Stimulated activated CD4-positive, alpha-beta T cell treated with anti-CD3 and anti-CD28 coated beads, Interleukin-4, amount 100 ng/mL, for 24 hours (primary cell): ENCODE measurements at places on chromosomes 4 and X.

- DNase-seq: no peak
Observed at GRCh38 chr4:95283320-95283719, 265.5 kb downstream of the UNC5C start.

DNA sequence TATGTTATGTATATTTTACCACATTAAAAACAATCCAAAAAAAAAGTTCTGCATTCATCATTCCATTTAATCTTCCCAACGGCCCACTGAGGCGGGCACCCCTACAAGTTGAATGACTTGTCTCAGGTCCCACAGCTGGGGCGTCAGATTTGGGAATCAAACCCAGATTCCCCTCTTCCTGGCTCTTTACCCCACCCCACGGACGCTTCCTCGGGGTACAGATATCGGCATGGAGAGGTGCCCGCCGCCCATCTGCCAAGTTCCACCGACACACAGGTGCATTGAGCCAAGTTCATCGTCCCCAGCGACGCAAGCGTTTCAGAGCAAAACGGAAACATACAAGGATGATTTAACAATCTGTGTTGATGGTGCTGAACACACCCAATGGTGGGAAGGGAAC lies 36.9 kb upstream of the MAN2B2 start:
- no peak for DNase-seq

- DNase-seq: no peak
Observed at GRCh38 chr4:6644792-6645530, 4.5 kb downstream of the MRFAP1 start.

- no peak for DNase-seq
Observed at GRCh38 chr4:150280975-150281374, 202.7 kb downstream of the DCLK2 start.

- DNase-seq: no peak
Observed at GRCh38 chr4:124537971-124538370, 174.6 kb downstream of the ANKRD50 start.

- no peak for DNase-seq
Observed at GRCh38 chr4:123606946-123607542, 210.4 kb downstream of the SPRY1 start.

- no peak for DNase-seq
Observed at GRCh38 chr4:152628128-152628527, 51.7 kb downstream of the TMEM154 start.

DNA sequence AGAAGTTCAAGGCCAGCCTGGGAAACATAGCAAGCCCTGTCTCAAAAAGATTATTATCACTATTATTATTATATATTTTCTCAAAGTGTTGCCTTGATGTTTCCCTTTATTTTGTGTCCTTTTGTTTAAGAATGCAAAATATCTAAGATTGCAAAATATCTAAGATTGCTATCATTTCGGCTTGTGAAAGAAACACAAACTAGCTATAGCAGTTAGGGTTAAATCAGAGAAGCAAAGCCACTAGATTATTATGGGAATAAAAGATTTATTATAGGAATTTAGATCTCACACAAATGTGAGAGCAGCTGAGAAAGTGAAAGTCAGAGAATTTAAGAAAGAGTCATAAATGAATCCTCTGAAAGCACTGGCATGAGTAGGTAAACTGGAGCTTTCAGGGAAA lies 18.0 kb upstream of the TMEM184C start:
- no peak for DNase-seq

GRCh38 chrX:14194711-14195110 lies 165.0 kb upstream of the GEMIN8 start:
- no peak for DNase-seq

DNA sequence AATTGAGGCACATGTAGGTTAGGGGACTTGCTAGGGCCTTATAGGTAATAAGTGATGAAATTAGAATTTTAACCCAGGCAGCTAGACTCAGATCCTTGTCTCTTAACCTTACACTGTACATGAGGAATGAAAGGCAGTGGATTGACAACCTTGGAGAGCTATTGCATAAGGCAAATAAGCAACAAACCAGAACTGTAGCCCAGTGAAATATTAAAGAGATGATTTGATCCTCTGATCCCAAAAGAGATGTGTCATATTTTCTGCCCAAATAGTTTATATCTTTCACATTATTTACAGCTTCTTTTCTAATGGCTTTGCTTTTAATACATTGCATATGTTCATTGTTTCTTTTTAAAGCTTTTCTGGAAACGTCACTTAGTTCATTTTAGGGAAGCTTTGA lies 252.6 kb downstream of the ANK2 start:
- DNase-seq: no peak

DNA sequence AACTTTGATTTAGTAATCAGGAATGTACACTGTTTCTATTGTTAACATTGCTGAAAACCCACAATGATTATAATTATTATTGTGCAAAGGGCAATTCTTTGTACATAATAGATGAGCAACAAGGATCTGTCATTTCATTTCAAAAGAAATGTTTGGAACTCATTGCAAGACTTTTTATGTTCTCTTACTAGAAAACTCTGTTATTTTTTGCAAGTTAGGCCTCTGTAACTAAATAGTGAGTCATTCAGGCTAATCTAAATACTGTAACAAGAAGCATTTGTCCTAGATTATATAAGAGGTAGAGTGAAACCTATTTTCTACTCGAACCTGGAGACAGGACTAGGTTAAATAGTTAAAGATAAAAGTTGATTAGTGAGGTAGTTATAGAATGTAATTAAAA lies 93.2 kb upstream of the FAM47B start:
- DNase-seq: no peak

- no peak for DNase-seq
Observed at GRCh38 chr4:11160288-11160687, 268.4 kb downstream of the HS3ST1 start.

GRCh38 chrX:154398668-154399526 lies 720 bp downstream of the RPL10 start:
- peak; percentile 85 for DNase-seq

GRCh38 chr4:31084806-31085416 lies 364.7 kb downstream of the PCDH7 start:
- DNase-seq: no peak

- DNase-seq: no peak
Observed at GRCh38 chr4:121690001-121690400, 6.8 kb downstream of the ANXA5 start.

DNA sequence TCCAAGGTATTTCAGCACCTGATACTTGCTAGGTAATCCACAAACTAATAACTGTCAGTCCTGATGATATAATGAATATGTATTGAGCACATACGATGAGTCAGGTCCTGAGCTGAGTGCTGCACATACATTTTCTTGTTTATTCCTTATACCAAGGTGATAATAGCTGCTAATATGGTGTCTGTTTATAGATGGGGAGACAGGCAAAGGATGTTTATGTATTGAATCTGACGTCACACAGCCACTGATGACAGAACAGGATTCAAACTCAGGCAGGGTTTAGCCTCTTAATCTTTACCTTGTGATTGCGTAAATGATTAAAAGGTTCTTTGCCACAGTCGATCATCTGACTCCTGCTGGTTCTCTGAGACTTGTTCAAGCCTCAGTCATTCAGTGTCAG lies 609.9 kb upstream of the CPEB2 start:
- DNase-seq: no peak

GRCh38 chr4:52420330-52420729 lies 238.8 kb downstream of the USP46 start:
- no peak for DNase-seq

DNA sequence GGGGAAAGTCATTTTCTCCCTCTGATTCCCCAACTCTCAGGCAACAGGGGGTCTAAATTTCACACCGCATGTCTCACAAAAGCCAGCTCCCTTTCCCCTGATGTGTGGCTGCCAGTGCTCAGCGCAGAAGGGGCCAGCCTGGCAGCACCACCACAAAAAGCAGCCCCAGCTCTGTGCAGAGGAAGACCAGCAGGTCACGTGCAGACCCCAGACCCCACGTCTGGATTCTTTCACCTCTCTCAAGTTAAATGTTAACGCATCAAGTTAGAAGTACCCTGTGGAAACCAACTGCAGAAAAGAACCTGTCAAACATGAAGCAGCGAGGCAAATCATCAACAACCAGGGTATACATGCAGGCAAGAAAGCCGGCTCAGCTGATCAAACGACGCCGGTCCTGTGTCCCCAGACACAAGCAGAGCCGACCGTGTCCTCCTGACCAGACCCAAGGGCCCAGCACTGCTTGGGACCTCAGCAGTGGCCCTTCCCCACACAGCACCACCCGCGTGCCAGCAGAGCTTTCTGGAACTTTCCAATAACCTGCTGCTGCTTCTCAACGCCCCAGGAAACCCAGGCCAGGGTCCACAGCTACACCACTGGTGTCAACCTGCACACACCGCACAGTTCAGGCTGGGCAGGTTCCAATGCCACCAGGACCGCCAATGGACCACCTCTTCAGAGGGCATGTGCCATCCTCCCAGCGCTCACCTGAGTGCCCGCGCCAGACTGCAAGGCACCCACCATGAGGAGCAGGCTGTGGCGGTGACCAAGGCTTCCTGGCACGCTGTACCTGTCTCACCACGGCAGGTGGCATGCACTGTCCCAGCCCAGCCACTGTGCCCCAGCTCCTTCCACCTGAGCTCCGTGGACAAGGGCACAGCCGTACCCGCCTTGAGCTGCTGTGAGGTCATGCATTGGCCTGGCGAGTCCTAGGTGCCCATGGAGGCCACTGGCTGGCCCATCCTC lies 4.0 kb downstream of the LRPAP1 start:
- DNase-seq: no peak

DNA sequence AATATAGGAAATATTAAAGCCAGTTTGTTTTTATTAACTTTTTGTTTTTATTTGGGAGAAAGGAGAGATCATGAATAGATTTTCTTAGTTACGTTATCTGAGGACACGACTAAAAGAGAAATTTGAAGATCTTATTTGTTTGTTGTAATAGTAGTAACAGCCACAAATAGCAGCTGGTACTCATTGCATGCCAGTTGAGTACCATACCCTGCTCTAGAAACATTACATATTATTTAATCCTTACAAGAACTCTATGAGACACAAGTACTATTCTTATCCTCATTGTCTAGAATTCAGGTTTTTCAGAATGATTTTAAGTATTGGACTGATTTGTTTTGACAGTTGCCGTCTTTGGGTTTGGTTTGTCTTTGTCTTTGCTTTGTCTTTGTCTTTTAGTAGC lies 31.8 kb downstream of the USP53 start:
- DNase-seq: no peak

GRCh38 chrX:151923648-151924047 lies 11.0 kb downstream of the MAGEA4 start:
- no peak for DNase-seq

- no peak for DNase-seq
Observed at GRCh38 chr4:43066415-43066814, 173.9 kb downstream of the GRXCR1 start.

GRCh38 chrX:55033429-55033828 lies 2.7 kb upstream of the ALAS2 start:
- no peak for DNase-seq

DNA sequence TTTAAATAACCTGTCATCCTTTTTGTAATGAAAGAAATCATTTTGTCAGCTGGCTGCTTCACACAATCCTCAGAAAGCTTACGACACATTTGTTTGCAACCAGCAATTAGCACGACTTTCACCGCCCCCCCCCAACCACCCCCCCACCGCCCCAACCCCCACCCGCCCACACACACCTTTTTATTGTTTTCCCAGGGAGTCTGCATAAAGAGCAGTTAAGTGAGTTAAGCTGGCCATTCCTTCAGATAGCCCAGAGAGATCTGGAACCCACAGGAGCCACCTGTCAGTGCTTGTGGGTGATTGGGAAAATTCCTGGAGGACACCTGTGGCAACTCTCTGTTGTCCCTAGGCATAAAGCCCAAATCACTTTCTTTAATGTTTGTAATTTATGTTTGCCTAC lies 175.7 kb upstream of the FMR1 start:
- DNase-seq: no peak

DNA sequence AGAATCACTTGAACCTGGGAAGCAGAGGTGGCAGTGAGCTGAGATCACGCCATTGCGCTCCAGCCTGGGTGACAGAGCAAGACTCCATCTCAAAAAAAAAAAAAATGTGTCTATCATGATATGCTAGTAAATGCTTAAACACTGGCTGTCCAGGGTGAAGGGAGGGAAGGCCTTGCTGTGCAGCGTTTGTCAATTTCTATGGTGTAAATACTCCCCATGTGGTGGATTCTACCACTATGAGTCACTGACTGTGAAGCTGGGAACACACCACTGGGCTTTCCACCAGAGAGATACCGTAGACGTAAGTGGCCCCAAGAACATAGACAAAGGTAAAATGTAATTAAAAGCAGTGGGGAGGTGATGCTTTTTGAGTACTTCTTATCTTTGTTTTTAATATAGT lies 51.3 kb upstream of the LEF1 start:
- DNase-seq: no peak

GRCh38 chrX:21883258-21883657 lies 27.5 kb downstream of the YY2 start:
- no peak for DNase-seq

DNA sequence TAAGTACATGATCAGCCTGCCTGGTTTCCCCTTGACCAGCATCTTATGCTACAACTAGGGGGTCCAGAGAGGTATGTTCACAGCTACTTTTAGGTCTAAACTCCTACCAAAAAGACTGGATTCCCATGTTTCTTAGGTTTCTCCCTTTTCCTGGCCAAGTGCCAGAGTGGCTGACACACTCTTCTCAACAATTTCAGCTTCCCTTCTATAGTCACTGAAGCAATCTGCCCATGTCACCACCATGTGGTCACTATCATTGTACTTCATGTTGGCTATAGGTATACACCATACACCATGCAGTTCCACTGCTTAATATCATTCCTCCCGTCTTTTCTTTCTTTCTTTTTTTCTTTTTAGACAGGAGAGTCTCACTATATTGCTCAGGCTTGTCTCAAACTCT lies 66.9 kb downstream of the KLHL13 start:
- no peak for DNase-seq

GRCh38 chr4:20480165-20480947 lies 219.9 kb upstream of the PACRGL start:
- DNase-seq: no peak

DNA sequence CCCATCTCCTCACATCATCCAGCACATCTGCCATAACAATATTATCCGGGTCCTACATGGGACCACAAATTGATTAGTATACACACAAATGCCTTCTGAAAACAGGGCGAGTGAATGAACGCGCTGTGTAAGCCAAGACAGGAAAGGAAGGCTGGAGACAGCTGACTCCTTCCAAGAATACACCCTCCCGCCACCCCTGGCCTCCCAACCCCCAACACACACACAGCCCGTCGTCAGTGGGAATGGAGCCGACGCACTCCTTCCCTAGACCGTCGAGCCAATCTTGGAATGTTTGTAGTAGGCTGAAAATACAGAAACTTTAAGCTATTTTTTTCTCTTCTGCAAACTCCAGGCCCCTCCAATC lies 319 bp upstream of the MAGEH1 start:
- no peak for DNase-seq

GRCh38 chr4:85399270-85399669 lies 75.7 kb upstream of the ARHGAP24 start:
- DNase-seq: no peak

- DNase-seq: no peak
Observed at GRCh38 chrX:49659771-49660170, 36.0 kb downstream of the PAGE1 start.

GRCh38 chr4:151166636-151167035 lies 67.2 kb downstream of the RPS3A start:
- no peak for DNase-seq

GRCh38 chr4:65670331-65671031 lies at the start of gene EPHA5:
EPHA5 (minus strand) TSS chr4:65670489; CDS start chr4:65669742, 747 bp downstream.
- DNase-seq: no peak

- DNase-seq: no peak
Observed at GRCh38 chr4:113147498-113148111, 98.2 kb downstream of the ANK2 start.

GRCh38 chr4:120694973-120695372 lies 227.6 kb downstream of the PRDM5 start:
- DNase-seq: no peak

GRCh38 chr4:8507624-8508023 lies 67.0 kb downstream of the TRMT44 start:
- DNase-seq: no peak
